ENCODE measurements at places on chromosomes 16 and 17.
A peak's percentile ranks its signal among the peaks of the same experiment; 100 is the strongest.

DNA sequence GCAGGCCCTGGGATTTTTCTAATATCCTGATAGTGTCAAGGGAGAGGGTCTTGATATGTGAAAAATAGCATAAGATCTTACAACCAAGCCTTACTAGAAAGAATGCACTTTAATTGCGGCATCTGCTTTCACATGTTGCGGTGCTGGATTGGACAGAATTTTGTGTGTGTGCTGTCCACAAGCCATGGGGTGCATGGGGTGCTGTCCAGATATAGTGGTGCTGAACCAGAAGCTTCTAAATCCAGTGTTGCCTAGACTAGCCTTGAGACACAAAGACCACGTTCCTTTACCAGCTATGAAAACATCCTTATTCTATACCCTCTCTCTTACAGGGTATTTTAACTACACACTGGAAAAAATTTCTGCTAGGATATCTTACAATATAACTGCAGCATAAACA is 244.0 kb downstream of the TMEM114 start:
- no peak for DNase-seq

- no peak for DNase-seq
Measured at GRCh38 chr17:33519692-33520091, 226.6 kb upstream of the ASIC2 start.

DNA sequence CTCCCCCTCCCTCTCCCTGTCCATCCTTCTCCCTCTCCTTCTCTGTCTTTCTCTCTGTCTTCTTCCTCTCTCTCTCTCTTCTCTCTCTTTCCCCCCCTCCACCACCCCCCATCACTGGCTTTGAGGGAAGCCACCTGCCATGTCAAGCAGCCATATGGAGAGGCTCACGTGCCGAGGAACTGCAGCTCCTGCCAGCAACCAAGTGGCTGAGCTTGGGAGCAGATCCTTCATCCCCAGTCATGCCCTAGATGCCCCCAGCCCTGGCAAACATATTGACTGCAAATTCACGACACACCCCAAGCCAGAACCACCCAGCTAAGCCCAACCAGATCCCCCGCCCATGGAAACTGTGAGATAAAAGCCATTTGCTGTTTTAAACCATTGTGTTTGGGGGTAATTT is 40.9 kb upstream of the RBFOX3 start:
- no peak for DNase-seq

GRCh38 chr16:65024767-65025178 is 97.1 kb downstream of the CDH11 start:
- DNase-seq = no peak

DNA sequence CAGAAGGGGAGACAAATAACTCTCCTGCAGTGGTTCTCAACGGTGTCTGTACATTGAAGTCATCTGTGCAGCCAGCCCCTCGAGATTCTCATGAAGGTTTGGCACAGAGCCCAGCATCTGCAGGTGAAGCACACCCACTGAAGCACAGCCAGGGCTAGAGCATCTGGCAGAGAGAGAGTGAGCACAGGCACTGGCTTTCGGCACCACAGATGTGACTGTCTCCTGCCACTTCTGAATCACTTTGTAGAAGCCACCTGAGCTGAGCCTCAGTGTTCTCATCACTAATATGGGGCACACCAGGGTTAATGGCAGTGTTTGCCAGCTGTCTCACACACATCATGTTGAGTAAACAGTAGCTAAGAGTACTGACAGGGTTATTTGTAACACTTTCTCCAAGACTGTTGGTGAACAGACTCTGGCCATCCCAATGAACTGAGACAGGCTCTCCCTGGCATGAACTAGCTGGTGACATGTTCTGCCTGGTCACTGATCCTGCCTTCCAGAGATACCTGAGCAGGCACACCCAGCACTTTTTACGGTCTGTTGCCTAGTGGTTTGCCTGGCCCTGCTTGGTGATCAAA is 10.9 kb downstream of the HSPB9 start:
- peak; percentile 63 for DNase-seq

DNA sequence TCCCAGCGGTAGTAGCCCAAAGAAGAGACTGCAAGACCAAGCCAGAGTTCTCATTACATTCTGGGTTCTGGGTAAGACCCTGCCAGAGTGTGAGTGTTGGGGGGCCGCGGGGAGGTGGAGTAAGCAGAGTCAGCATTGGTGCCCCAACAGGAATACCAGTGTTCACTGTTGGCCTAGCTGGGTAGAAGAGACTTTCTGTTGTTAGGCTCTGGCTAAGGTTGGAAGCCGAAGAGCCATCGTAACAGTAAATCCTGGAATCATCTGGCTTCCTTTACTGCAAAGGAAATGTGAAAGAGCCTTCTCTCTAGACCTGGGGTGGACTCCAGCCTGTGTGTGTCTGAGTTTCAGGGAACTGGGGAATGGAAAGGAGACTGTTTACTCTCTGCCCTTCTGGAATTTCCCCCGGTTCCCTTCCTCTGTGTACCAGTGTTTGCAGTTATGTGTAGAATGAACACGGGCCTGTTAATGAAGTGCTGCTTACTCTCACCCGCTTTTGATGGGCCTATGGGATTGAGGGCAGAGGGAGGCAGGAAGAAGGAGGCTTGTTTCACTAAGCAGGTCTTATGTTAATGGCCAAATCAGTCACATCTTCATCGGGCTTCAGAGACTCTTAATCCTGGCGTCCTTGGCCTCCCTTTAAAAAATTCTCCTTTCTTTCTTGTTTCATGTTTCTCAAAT is 68.5 kb downstream of the WWP2 start:
- no peak for DNase-seq

GRCh38 chr16:86041215-86041614 is 142.3 kb downstream of the IRF8 start:
- no peak for DNase-seq

DNA sequence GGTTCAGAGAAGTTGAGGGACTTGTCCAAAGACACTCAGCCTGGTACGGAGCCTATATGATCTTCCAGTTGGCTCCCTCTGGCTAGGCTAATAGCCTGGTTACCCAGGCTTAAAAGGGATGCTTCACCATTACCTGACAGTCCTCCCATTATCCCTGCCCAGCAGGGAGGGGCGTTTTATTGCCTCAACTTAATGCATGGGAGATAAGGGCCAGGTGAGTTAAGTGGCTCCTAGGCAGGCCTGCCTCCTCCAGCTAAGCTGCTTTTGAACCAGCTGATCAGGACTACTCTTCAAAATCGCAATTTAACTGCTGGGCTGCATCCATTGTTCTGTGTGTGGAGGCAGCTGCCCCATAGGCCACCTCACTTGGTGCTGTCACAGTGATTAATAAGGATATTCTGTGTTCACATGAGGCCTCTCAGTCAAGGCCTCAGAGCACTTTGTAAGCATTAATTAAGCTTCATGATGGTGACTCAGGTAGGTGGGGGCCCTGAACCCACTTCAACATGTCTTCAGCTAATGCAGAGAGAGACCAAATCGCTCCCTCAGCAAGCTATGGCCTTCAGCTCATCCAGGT is 27.9 kb downstream of the SMPD3 start:
- DNase-seq = no peak

DNA sequence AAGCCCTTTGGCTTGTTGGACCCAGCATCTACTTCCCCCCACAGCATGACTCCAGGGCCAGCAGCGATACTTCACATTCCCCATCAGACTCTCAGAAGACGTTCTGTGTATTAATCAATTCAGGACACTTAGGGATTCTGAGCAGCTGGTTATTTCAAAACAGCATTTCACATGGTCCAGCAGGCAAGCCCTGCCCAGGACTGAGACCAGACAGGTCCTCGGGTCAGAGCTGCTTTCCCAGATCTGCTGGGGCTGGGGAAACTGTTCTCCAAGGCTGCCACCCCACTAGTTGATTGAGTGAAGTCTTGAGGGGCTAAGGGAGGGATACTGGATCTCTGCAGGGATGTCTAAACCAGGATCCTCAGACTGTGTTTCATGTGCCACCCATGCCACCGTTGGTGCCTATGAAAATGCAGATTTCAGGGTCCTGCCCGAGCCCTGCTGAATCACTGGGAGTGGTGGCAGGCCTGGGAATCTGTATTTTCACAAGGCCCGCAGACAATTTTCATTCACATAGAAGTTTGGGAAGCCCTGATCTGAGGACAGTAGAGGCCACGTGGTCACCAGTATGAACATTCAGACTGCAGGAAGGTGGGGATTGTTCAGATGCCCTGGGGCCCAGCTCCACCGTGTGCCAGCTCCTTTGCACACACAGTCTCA is 40.6 kb upstream of the CDH5 start:
- no peak for DNase-seq
